HepG2 (cell line): ENCODE measurements at places on chromosomes 7 and 10. TPM values are rescaled to one million over a fixed set of nuclear protein-coding genes. Genes with fewer than 3 reads are reported as not detected.

DNA sequence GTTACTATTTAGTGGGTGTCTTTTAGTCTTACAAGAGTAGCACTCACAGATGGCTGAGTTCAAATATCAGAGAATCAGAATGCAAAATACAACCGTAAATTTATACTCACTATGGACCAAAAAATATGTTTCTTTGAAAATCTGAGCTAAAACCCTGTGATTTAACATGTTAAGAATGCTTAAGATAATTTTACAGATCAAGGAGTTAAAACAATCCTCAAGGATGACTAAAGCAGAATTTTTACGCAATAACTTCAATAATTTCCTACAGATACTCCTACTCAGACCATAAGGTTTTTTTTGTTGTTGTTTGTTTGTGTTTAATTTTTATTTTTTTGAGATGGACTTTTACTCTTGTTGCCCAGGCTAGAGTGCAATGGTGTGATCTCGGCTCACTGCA is 47.9 kb upstream of the CCDC6 start:
- no peak overlapping the region for H3K27ac ChIP-seq
- H3K36me3 ChIP-seq, result no peaks in the 10 kb centered on the region
- DNase-seq, result no peak
- H3K27me3 ChIP-seq, result no peaks in the 10 kb centered on the region
- no peak overlapping the region for H3K4me3 ChIP-seq

DNA sequence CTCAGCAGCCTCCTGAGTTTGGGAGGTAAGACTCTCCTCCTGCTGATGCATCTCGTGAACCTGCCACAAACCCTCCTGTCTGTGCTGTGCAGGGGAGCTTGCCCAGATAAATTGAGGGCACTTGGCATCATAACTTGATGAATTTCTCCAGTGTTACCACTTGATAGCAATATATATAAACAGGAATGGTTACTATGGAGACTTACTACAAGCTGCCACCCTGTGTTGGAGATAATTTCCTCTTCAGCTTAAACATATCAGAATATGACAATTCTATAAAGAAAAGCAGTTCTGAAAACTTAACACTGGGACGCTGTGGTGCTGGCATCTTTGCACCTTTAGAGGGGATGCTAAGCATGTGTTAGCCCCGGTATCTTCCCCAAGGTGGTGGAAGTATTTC is 14.9 kb downstream of the PFKFB3 start:
- peaks cover 43% of the 10 kb centered on the region for H3K36me3 ChIP-seq
- H3K27ac ChIP-seq, result no peak overlapping the region
- H3K27me3 ChIP-seq, result no peaks in the 10 kb centered on the region
- DNase-seq, result no peak

DNA sequence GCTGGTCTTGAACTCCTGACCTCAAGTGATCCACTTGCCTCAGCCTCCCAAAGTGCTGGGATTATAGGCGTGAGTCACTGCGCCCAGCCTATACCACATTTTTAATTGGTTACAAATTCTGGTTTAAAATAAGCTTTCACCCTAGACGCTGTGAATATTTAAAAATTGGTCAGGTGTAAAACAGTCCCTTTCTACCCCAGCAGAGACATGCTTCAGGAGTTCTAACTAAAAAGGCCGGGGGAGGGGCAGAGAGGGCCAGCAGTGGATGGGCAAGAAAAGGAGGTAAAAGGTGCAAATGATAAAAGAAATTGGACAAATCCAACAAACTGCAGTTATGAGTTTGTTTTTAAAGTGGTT is 70.0 kb downstream of the WAPL start:
- H3K36me3 ChIP-seq, result peaks cover 44% of the 10 kb centered on the region
- DNase-seq, result no peak
- no peak overlapping the region for H3K27ac ChIP-seq
- peaks cover 30% of the 10 kb centered on the region for H3K4me1 ChIP-seq

GRCh38 chr7:141349338-141349737 is 201.9 kb upstream of the AGK start:
- no peak overlapping the region for H3K27ac ChIP-seq
- no peak overlapping the region for H3K4me3 ChIP-seq
- no peak for DNase-seq
- H3K36me3 ChIP-seq, result no peaks in the 10 kb centered on the region
- no peaks in the 10 kb centered on the region; the same call in 1 of the 2 replicates for H3K27me3 ChIP-seq

GRCh38 chr10:82267465-82267864 is 392.5 kb downstream of the NRG3 start:
- H3K4me3 ChIP-seq, result no peak overlapping the region
- no peak for DNase-seq
- no peaks in the 10 kb centered on the region for H3K27me3 ChIP-seq
- no peak overlapping the region for H3K27ac ChIP-seq
- H3K36me3 ChIP-seq, result no peaks in the 10 kb centered on the region
- no peaks in the 10 kb centered on the region for H3K4me1 ChIP-seq

DNA sequence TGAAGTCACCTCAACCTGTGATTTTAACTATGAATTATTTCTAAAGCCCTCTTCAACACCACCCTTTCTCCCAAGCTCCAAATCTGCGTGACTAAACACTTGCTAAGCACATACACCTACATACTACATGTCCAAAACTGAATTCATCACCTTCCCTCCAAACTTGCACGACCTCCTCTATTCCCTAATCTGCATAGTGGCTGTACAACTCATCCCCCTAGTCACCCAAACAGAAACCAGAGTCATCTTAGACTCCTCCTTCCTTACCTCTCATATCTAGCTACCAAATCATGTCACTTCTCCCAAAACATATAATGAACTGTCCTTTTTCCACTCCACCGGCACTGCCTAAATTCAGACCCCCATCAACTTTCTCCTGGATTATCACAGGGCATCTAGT is 16.2 kb downstream of the ARHGAP21 start:
- no peaks in the 10 kb centered on the region for H3K36me3 ChIP-seq
- DNase-seq, result no peak
- peaks cover 32% of the 10 kb centered on the region for H3K4me1 ChIP-seq
- H3K27ac ChIP-seq, result no peak overlapping the region

GRCh38 chr10:23630885-23631284 is 192.0 kb downstream of the OTUD1 start:
- H3K4me1 ChIP-seq, result no peaks in the 10 kb centered on the region
- no peak for DNase-seq
- H3K27me3 ChIP-seq, result no peaks in the 10 kb centered on the region
- H3K4me3 ChIP-seq, result no peak overlapping the region
- no peaks in the 10 kb centered on the region for H3K36me3 ChIP-seq

GRCh38 chr7:120171406-120171805 is 101.6 kb upstream of the KCND2 start:
- no peak overlapping the region for H3K27ac ChIP-seq
- no peaks in the 10 kb centered on the region for H3K27me3 ChIP-seq
- H3K4me1 ChIP-seq, result no peaks in the 10 kb centered on the region

GRCh38 chr10:21272643-21273399 is 252.7 kb downstream of the SKIDA1 start:
- H3K4me1 ChIP-seq, result no peaks in the 10 kb centered on the region
- no peak overlapping the region for H3K27ac ChIP-seq
- H3K4me3 ChIP-seq, result no peak overlapping the region
- H3K36me3 ChIP-seq, result no peaks in the 10 kb centered on the region
- DNase-seq, result no peak

GRCh38 chr10:132667342-132668047 is 118.5 kb downstream of the NKX6-2 start:
- no peaks in the 10 kb centered on the region for H3K27me3 ChIP-seq
- H3K4me1 ChIP-seq, result no peaks in the 10 kb centered on the region
- H3K36me3 ChIP-seq, result peaks cover 2% of the 10 kb centered on the region; the same call in 1 of the 2 replicates
- DNase-seq, result no peak
- H3K4me3 ChIP-seq, result no peak overlapping the region

DNA sequence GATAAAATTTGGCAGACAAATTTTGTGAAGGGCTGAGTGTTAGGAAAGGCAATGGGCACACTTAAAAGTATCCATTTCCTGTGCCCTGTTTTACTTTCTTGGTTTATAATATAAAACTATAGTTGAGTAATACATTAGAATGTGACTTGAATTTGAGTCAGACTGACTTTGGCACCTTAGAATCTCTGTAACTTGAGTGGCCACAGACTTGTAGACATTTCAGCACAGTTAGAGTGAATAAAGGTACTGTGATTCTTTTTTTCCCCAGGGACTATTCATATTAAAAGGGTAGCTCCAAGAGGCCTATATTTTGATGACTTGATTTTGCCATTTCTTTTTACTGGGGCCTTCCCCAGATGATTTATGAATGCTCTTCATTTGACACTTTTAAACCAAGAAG is 22.4 kb downstream of the GBF1 start:
- H3K36me3 ChIP-seq, result no peaks in the 10 kb centered on the region; the same call in 1 of the 2 replicates
- H3K27ac ChIP-seq, result no peak overlapping the region
- H3K4me3 ChIP-seq, result no peak overlapping the region
- peaks cover 12% of the 10 kb centered on the region for H3K4me1 ChIP-seq
- no peaks in the 10 kb centered on the region for H3K27me3 ChIP-seq

DNA sequence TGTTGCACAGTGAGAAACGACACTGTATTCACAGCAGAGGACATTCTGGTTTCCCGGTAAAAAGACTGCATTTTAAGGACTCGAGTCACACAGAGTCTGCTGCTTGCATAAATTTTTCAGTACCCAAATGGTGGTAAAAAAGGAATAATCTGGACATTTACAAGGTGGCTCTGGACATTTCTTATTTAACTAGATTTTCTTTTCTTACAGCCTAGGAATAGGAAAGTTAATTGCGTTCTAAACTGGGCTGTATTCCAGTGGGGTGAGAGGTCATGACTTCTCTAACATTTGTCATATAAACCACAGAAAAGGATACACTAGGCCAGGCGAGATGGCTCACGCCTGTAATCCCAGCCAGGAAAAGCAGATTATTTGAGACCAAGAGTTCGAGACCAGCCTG is 237.5 kb upstream of the KLF6 start:
- DNase-seq, result no peak
- H3K4me1 ChIP-seq, result no peaks in the 10 kb centered on the region
- peaks cover 49% of the 10 kb centered on the region; the same call in 2 of the 3 replicates for H3K27me3 ChIP-seq
- H3K36me3 ChIP-seq, result no peaks in the 10 kb centered on the region

- H3K4me1 ChIP-seq, result peaks cover 33% of the 10 kb centered on the region
- H3K27me3 ChIP-seq, result no peaks in the 10 kb centered on the region
- no peak for DNase-seq
- no peak overlapping the region for H3K4me3 ChIP-seq
Observed at GRCh38 chr10:97643441-97643985, 3.0 kb downstream of the PI4K2A start.

- no peaks in the 10 kb centered on the region for H3K36me3 ChIP-seq
- no peak overlapping the region for H3K4me3 ChIP-seq
- peaks cover 33% of the 10 kb centered on the region for H3K4me1 ChIP-seq
- H3K27ac ChIP-seq, result no peak overlapping the region
- peaks cover 21% of the 10 kb centered on the region; the same call in 2 of the 3 replicates for H3K27me3 ChIP-seq
Observed at GRCh38 chr7:102284891-102285539, 1.7 kb upstream of the SH2B2 start.

GRCh38 chr7:146096994-146097393 is 19.6 kb upstream of the CNTNAP2 start:
- H3K27ac ChIP-seq, result no peak overlapping the region
- no peak overlapping the region for H3K4me3 ChIP-seq
- no peaks in the 10 kb centered on the region for H3K27me3 ChIP-seq
- no peaks in the 10 kb centered on the region for H3K36me3 ChIP-seq
- H3K4me1 ChIP-seq, result no peaks in the 10 kb centered on the region

DNA sequence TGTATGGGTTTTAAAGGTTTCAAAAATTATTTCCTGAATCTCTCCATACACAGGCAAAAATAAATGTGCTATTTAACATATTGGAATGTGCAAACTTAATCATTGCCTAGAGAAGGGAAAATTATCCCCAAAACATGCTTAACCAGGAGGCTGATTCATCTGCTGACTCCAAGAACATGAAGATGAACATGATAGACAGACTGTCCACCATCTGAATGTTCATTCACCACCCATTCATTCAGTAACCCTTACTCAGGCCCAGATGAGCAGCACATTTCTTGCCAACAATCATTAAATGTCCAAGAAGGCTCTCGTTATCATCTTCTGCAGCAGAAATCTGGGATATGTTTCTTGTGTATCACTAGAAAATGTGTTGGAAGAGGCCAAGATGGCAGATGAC is 110.6 kb downstream of the PPP1R9A start:
- no peaks in the 10 kb centered on the region for H3K36me3 ChIP-seq
- no peak overlapping the region for H3K4me3 ChIP-seq
- DNase-seq, result no peak
- no peaks in the 10 kb centered on the region for H3K27me3 ChIP-seq
- H3K4me1 ChIP-seq, result no peaks in the 10 kb centered on the region

DNA sequence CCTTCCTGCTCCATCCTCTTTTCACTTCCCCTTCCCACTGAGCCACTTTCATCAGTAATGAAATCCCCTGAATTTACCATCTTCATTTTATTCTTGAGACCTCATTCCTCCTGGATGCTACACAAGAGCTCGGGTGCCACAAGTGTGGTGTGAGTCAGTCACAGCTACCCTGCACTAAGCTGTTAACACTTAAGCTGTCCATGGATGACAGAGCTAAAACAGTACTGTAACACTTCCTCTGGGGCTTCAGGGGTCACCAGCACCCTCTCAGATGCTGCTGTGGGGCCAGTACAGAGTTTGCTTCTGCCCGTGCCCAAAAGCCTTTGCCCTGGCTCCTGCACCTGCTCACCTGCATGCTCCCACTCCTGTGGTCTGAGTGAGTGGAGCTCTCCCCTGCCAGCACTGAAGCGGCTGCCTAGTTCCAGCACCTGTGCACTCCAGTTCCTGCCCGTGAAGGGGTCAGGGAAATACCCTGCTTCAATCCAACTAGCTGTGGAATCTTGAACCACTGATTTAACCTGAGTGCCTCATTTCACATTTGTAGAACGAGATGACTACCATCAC is 71.9 kb downstream of the POT1 start:
- no peak for DNase-seq
- H3K27ac ChIP-seq, result no peak overlapping the region
- H3K36me3 ChIP-seq, result 0 out of 3 replicates have a peak, but pooled peaks cover under 1% of the 10 kb centered on the region
- H3K4me3 ChIP-seq, result no peak overlapping the region
- no peaks in the 10 kb centered on the region for H3K4me1 ChIP-seq
- no peaks in the 10 kb centered on the region for H3K27me3 ChIP-seq

- H3K36me3 ChIP-seq, result no peaks in the 10 kb centered on the region; the same call in 2 of the 3 replicates
- H3K27ac ChIP-seq, result peak overlapping the region; percentile 87
- no peak for DNase-seq
- peaks cover 62% of the 10 kb centered on the region for H3K4me1 ChIP-seq
- no peaks in the 10 kb centered on the region for H3K27me3 ChIP-seq
Observed at GRCh38 chr10:34814913-34815184, 247 bp downstream of the PARD3 start.

DNA sequence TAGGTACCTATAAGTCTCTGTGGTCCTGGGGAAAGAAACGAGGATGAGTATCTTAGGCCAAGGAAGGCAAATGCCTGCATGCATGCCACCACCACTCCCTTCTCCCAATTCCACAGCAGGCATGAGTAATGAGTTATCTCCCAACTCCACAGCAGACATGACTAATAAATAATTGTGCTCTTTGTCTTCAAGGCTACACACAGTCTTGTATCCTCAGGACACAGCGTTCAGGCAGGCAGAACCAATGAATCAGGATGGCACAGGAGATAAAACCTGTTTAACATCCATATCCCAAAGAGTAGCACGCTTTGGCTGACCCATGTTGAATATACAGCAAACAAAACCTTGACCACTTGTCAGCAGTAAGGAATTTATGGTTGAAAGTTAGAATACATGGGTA is 229.7 kb upstream of the NFE2L3 start:
- H3K4me1 ChIP-seq, result no peaks in the 10 kb centered on the region
- H3K27ac ChIP-seq, result no peak overlapping the region
- no peaks in the 10 kb centered on the region for H3K36me3 ChIP-seq
- H3K4me3 ChIP-seq, result no peak overlapping the region
- no peak for DNase-seq
- no peaks in the 10 kb centered on the region for H3K27me3 ChIP-seq

Gene SLC12A9
- polyA plus RNA-seq, result 8.7 and 13.9 TPM in 2 replicates

Gene FGFR2
- polyA plus RNA-seq, result 1.2 and 1.6 TPM in 2 replicates

Gene CAMK1D
- polyA plus RNA-seq, result under 0.01 TPM in 1 of 2 replicates, not detected in the other

Gene FAM20C
- 11.9 and 15.3 TPM in 2 replicates for polyA plus RNA-seq

Gene GIMAP1
- polyA plus RNA-seq, result not detected in 2 replicates

Gene BEND7
- polyA plus RNA-seq, result 13.5 and 14.1 TPM in 2 replicates

Gene DKK1
- 52.9 and 123 TPM in 2 replicates for polyA plus RNA-seq

Gene OR9A2
- not detected in 2 replicates for polyA plus RNA-seq

Gene ZNF804B
- not detected in 2 replicates for polyA plus RNA-seq

Gene ITIH5
- 4.7 and 6.0 TPM in 2 replicates for polyA plus RNA-seq

Gene NACAD
- 0.04 and 0.07 TPM in 2 replicates for polyA plus RNA-seq

Gene HOGA1
- polyA plus RNA-seq, result 7.1 and 7.6 TPM in 2 replicates
